ENCODE measurements at places on chromosomes 2 and 18.

- DNase-seq = no peak
Observed at GRCh38 chr2:180905002-180905401, 75.4 kb upstream of the UBE2E3 start.

DNA sequence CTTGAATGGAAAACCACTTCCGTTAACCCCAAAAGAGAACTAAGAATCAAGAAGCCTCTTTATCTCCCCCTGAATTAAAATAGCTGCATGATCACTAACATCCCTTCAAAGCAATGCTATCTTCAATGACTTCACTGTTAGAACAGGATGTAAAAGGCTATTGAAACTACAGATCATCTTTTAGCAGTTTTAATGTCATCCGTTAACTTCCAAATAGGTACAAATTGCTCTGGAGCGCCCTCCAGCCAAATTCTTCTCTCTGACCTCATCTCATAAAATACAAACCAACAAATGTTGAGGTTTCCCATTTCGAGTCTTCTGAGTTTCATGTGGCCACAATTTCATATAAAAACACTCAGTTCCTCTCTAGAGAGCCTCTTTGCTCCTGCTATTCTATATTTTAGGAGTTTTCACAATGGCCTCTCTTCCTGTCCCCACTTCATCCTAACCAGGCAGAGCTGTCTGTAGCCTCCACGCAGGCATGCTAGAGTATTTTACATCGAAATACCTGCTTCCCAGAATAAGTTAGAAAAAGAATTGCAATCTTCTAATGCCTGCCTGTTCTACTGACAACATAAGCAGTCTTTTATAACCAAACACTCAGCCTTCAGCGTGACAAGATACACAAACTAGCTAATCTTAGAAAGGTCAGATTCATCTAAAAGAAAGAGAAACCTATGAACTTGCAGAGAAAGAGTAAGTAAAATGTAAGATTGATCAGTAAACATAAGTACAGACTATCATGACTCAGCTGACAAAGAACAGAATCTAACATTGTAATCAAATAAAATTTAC lies 37.9 kb downstream of the B4GALT6 start:
- DNase-seq = no peak

DNA sequence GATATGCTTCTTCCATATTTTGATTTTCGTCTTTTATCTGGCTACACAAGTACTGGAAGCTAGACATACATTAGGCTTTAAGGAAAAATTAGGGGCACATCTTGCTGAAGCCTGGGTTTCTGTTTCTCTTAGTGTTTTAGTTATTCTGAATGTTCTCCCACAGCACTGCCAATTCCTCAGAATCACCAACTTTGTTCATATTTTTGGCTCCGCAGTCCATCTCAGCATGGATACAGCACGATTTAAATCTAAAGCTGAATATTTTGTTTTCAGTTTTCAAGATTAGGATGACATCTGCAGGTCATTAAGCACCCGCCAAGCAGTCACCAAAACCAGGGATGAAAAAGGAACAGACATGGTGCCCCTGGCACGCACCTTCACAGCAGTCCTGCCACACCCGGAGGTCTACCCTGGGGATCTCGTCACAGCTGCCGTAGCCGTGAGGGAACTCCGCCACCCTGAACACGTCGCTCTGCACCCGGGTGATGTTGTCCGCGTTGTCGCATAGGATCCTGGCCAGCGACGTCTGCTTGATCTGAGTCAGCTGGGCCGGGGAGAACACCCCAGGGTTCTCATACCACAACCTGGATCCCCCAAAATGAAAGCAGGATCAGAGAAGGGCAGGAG lies 101.2 kb downstream of the PXDN start:
- DNase-seq = no peak

DNA sequence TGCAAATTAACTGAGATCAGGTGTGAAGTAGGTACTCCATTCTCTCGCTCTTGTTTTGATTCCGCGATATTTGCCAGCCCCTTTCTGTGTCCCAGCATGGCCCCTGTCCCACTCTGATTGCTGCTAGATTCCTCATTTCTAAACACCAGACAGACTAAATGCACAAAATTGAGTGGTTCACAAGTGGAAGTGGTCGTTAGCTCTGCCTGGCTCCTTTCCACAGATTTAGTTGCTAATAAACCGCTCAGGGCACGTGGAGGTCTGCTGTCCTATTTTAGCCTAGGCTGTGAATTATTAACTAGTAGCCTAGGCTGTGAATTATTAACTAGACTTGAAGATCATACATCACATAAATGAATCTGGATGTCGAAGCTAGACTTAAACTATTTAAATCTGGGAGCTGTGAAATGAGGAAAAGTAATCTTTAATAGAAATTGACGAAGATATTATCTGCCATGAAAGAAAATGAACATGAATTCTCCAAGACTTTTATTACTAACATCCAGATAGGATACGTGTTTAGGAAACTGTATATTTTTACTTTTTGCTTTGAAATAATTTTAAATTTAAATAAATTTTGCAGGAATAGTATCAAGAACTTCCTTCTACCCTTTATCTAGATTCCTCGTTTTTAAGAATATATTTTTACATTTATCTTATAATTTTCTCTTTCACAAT lies 3.7 kb downstream of the IL1RL2 start:
- DNase-seq = no peak

DNA sequence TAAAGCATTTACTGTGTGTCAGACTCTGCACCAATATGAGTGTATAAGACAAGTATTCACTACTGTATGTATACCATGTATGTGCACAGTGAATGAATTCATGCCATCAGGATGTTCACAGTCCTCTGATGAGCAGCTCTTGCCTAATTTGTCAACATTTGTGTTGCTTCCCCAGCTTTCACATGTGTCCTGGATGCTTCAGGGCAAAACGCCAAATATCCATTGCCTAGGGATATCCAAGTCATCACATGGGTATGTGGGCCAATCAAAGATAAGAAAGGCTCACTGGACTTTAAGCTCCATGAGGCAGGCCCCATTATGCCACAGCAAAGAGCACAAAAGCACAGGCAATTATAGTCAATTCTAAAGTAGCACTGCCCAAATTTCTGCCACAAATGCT lies 134.2 kb upstream of the CHAC2 start:
- no peak for DNase-seq

- DNase-seq = no peak
Observed at GRCh38 chr18:65659912-65660311, 90.9 kb upstream of the CDH7 start.

DNA sequence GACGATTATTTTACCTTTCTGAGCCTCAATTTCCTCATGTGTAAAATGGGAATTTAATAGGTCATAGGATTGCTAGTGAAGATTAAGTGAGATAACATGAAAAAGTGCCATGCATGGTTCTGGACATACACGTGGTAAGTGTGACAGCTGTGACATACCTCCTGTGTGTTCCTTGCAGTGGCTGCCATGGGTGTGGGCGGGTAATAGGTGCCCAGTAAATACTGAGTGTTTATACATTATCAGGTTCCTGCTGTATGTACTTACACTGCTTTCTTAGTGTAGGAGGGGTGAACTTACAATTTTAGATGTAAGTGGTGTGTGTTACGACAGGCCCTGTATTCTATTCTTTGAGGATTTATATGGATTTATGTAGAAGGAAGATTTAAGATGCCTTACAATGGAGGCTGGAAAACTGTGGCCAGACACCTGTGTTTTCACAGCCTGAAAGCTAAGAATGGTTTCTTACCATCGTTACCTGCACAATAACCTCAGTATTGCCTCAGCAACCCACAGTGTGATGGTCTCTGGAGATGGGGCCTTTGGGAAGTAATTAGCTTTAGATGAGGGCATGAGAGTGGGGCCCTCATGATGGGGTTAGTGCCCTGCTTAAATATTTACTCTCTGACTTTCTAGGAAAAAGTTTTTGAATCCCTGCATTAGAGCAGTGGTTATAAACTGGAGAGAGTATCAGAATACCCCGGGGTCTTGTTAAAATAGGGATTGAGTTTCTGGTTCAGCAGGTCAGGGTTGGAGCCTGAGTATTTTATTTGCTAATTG lies 78.1 kb downstream of the ASAP2 start:
- DNase-seq = no peak

- no peak for DNase-seq
Observed at GRCh38 chr2:52916981-52917380, 850.6 kb upstream of the CHAC2 start.

DNA sequence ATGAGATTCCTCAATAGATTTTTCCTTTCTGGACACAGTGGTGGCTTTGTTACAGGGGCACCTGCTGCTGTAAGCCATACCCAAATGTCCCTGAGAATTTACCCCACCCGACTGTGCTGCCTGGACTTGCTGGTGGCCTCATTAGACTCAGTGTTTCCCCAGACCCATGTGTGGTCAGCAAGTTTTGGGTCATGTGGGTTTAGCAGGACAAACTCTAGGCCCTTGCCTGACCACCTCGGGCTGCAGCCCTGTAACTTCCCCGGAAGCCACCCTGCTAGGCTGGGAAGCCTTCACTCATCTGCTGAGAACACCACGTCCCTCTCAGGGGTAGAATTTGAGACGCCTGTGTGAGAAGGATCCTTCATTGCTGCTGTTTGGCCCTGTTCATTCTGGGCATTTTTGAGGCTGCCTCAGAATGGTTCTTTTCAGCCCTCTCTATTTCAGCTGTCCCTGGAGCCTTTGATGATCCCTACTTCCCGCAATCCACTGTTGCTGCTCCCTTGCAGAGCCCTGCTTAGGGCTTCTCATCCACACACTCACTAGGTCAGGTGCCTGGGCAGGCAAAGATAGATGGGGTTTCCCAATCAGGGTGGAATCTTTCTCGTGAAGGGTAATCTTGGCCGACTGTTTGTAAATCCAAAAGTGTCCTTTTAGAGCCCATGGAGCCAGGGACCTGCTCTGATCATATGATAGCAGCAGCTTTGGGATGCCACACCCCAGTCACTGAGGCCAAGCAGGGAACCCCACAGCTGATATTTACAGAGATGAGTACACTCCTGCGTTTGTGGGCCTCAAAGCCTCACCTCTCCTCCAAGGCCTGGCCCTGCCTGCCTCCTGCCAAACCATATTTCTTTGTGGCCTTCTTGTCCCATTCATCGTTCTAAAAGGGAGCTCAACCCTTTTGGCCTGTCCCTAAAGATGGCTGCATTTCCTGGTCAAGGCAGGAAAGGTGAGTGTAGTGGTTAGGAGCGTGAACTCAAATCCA lies 6.7 kb downstream of the EHD3 start:
- DNase-seq = no peak

DNA sequence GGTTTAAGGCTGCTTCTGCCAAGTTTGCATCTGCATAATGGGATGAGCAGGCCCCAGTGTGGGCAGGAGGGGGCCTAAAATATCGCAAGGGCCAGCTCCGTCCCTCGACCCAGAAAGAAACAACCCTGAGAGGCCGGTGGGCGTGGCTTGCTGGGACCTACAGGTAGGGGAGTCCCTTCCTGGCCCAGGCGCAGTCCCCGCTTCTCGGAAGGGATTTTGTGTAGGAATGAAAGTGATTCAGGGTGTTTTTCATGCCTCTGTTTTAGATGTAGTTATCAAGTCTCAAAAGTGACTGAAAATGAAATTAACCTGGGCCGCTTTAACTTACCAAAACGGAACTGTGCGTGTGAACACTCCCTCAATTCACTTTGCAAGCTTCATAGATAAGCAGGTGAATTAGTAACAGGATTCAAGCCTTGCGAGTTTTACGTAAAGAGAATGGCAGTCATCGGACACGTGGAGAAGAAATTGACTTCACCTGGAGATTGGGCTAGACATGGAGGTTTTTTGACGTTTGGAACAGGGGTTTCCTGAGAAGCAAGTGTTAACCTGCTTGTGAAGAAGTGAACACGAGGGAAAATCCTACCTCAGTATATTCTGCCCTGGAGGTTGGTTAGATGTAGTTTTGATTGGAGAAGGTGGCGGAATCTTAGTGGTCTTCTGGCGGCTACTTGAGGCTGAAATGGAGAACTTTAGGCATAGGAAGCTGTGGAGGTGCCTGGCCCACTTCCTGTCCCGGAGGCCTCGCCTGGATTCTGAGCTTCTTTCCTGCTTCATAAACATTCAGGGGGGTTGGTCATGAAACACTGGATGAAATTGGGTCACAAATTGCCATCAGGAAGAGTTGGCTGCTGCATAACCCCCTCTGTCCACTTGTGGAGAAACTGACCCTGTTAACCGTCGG lies 1.7 kb downstream of the NCK2 start:
- DNase-seq = no peak

GRCh38 chr2:141021611-141022010 lies 1109.2 kb downstream of the LRP1B start:
- no peak for DNase-seq

DNA sequence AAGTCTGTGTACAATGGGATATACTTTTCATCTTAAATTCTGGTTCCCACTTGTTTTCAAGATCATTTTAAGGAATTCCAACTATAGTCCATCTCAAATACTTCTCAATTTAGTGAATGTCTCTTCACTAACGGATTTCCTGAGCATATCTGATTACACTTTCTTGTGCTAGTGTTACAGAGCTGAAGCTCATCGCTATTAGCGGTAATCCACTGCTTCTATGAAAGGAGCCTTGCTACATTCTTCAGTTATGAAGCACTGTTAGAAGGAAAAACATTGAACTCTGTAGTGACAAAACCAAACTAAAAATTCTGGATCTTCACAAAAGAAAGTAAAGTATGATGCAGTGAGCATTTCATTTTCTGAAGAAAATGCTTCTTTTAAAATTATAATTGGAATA lies 72.0 kb downstream of the AGPS start:
- no peak for DNase-seq

Measured in HEK293T (cell line).